Vagina (tissue), 2 donors: ENCODE measurements at places on chromosomes 6 and 20. TPM values are rescaled to one million over a fixed set of nuclear protein-coding genes. Genes with fewer than 3 reads are reported as not detected.

The RBM24 gene
- total RNA-seq: 2.7 TPM

The DNAH8 gene
- not detected for total RNA-seq

The NPEPL1 gene
- 25.5 TPM for total RNA-seq

The MYCT1 gene
- total RNA-seq: 8.3 TPM

The ARMC12 gene
- not detected for total RNA-seq

The APOBEC2 gene
- total RNA-seq: not detected

The EFHC1 gene
- total RNA-seq: 27.0 TPM

The SLC22A7 gene
- not detected for total RNA-seq

The TRAPPC3L gene
- total RNA-seq: not detected

- H3K4me3 ChIP-seq: no peak overlapping the region
- peaks cover 7% of the 10 kb centered on the region for H3K4me1 ChIP-seq
- no peaks in the 10 kb centered on the region for H3K36me3 ChIP-seq
- DNase-seq: no peak
- H3K27me3 ChIP-seq: no peaks in the 10 kb centered on the region
Measured at GRCh38 chr6:17417817-17418216, 24.4 kb downstream of the CAP2 start.

DNA sequence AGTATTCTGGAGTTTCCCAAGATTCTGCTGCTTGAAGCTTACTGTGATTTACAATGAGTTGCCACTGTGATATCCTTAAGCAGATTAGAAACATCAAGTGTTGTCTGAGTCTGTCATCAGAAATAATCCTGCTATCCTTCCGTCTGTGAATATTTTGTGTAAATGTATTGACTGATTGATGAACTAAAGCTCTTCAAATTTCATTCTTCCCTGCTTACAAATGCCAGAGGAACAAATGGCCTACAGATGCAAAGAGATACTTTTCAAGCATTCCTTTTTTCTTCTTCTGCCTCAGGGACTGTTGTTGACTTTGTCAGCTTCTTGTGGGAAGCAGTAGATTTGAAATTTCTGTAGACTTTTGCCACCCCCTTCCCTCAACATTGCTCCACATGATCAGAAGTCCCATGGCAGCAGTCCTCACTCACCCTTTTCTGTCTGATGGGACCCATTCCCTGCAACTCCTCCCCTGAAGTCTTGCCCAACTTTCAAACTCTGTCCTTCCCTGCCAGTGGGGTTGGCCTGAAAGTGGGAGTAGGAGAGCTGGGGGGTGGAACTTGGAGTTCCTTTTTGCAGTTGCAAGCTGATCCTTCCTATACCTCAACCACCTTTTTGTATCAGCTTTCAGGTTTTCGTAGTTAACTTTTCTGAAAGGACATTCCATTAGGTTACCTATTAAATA is 38.5 kb upstream of the MLIP start:
- DNase-seq: no peak
- H3K27me3 ChIP-seq: no peaks in the 10 kb centered on the region
- no peak overlapping the region for H3K4me3 ChIP-seq
- H3K4me1 ChIP-seq: no peaks in the 10 kb centered on the region
- H3K36me3 ChIP-seq: no peaks in the 10 kb centered on the region

- H3K27ac ChIP-seq: no peak overlapping the region
- DNase-seq: no peak
- no peaks in the 10 kb centered on the region for H3K4me1 ChIP-seq
- no peak overlapping the region for H3K4me3 ChIP-seq
Measured at GRCh38 chr20:46743088-46743487, 33.6 kb downstream of the SLC2A10 start.

GRCh38 chr6:113526995-113527394 is 330.1 kb upstream of the MARCKS start:
- H3K27me3 ChIP-seq: no peaks in the 10 kb centered on the region
- DNase-seq: no peak
- H3K27ac ChIP-seq: no peak overlapping the region
- H3K4me3 ChIP-seq: no peak overlapping the region
- no peaks in the 10 kb centered on the region for H3K36me3 ChIP-seq

GRCh38 chr6:38631186-38631783 is 8.4 kb downstream of the BTBD9 start:
- no peak for DNase-seq
- no peak overlapping the region for H3K4me3 ChIP-seq
- no peak overlapping the region for H3K27ac ChIP-seq
- no peaks in the 10 kb centered on the region for H3K36me3 ChIP-seq
- no peaks in the 10 kb centered on the region for H3K27me3 ChIP-seq

- H3K36me3 ChIP-seq: no peaks in the 10 kb centered on the region
- no peaks in the 10 kb centered on the region for H3K27me3 ChIP-seq
- no peak for DNase-seq
- no peak overlapping the region for H3K4me3 ChIP-seq
- no peaks in the 10 kb centered on the region for H3K4me1 ChIP-seq
- no peak overlapping the region for H3K27ac ChIP-seq
Measured at GRCh38 chr6:106849120-106849519, 125.4 kb downstream of the CD24 start.

DNA sequence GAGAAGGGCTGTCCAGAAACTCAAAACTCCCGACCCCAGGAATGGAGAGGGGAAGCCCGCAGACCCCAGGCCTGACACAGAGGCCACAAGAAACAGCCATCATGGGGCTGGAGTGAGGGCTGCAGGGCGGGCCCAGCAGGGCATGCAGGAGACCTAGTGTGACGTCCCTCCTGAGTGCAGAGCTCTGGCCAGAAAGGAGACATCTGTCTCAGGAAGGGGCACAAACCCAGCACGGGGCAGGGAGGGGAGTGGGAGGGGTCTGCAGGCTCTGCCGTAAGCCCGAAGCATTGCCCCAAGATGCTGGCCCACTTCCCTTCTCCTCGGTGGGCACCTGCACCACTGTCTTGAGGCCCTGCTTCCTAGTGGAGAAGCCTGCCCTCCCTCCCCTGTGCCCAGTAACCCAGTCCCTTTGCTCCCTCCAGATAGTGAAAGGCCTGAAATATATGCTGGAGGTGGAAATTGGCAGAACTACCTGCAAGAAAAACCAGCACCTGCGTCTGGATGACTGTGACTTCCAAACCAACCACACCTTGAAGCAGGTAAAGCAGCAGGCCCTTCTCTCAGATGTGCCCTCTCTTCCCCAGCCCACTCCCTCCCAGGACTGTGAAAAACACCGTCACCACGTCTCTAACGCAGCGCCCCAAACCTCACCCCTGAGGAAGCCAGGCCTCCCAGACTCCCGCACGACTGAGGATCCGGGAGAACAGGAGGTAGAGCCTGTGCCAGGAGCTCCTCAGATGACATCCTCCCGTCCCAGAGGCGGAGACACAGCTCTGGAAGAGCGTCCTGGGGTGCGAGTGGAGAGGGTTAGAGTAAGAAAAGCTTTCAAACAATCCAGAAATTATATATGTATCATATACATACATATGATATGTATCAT is 9.7 kb downstream of the CST7 start:
- no peaks in the 10 kb centered on the region for H3K4me1 ChIP-seq
- DNase-seq: peak; percentile 85
- no peak overlapping the region for H3K27ac ChIP-seq
- no peak overlapping the region for H3K4me3 ChIP-seq
- no peaks in the 10 kb centered on the region for H3K27me3 ChIP-seq
- no peaks in the 10 kb centered on the region for H3K36me3 ChIP-seq

DNA sequence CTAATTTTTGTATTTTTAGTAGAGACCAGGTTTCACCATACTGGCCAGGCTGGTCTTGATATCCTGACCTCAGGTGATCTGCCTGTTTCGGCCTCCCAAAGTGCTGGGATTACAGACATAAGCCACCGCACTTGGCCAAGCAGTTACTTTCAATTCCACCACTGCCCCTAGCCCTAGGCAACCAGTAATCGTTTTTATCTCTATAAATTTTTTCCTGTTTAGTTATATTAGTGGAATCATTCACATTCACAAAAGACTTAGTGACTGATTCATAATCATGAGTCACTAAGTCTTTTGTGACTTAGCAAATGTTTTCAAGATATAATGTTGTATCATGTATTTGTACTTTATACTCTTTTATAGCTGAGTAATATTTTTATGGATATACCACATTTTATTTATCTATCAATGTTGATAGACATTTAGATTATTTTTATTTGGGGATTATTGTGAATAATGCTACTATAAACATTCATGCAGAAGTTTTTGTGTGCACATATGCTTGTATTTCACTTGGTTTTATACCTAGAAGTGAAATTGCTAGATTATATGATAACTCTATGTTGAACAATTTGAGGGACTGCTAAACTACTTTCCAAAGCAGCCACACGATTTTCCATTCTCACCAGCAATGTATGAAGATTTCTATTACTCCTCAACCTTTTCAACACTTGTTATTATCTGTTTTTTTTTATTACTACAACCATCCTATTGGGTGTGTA is 421.4 kb upstream of the ID4 start:
- H3K27me3 ChIP-seq: no peaks in the 10 kb centered on the region
- no peaks in the 10 kb centered on the region for H3K4me1 ChIP-seq
- DNase-seq: no peak
- no peak overlapping the region for H3K27ac ChIP-seq

GRCh38 chr6:144372611-144373594 is 87.8 kb downstream of the UTRN start:
- no peak overlapping the region for H3K27ac ChIP-seq
- peaks cover 13% of the 10 kb centered on the region for H3K4me1 ChIP-seq
- H3K4me3 ChIP-seq: no peak overlapping the region
- no peak for DNase-seq

DNA sequence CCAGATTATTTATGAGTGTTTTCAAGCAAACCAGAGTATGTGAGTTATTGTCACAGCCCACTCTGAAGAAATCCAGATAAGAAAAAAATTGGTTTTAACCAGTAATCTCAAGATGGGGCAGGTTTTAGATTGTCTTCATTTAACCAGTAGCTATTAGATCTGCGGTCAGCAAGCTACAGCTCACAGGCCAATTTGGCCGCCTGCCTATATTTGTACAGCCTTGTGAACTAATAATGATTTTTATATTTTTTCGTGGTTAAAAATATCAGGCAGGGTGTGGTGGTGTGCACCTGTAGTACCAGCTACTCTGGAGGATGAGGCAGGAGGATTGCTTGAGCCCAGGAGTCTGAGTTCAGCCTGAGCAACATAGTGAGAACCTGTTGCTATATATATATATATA is 5.0 kb downstream of the FAM209B start:
- H3K27me3 ChIP-seq: no peaks in the 10 kb centered on the region
- no peaks in the 10 kb centered on the region for H3K36me3 ChIP-seq
- H3K27ac ChIP-seq: no peak overlapping the region

DNA sequence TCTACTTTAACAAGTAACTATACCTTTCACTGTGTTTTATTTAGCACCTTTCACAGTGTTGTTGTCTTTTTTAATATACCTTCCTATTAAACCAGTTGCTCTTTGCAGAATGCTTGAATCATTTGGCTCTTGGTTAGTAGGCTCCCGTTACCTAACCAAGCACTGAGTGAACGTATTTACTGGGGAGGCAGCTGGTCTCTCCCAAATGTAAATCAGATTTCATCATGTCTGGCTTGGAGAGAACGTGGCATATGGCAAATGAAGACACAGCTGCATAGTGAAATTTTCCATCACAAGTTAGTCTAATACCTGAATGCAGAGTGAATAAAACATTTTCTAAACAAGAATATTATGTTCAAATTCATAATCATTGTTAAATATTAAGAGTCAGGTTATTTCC is 12.4 kb downstream of the HTR1E start:
- no peaks in the 10 kb centered on the region for H3K36me3 ChIP-seq
- H3K27me3 ChIP-seq: no peaks in the 10 kb centered on the region
- no peak for DNase-seq
- no peak overlapping the region for H3K27ac ChIP-seq
- no peaks in the 10 kb centered on the region for H3K4me1 ChIP-seq
- no peak overlapping the region for H3K4me3 ChIP-seq

GRCh38 chr20:57438552-57438951 is 47.4 kb downstream of the RBM38 start:
- H3K4me1 ChIP-seq: peaks cover 27% of the 10 kb centered on the region
- no peak overlapping the region for H3K4me3 ChIP-seq
- H3K36me3 ChIP-seq: no peaks in the 10 kb centered on the region
- DNase-seq: no peak
- H3K27ac ChIP-seq: peak overlapping the region; percentile 81

- H3K36me3 ChIP-seq: peaks cover 17% of the 10 kb centered on the region
- H3K27ac ChIP-seq: no peak overlapping the region
- no peaks in the 10 kb centered on the region for H3K4me1 ChIP-seq
- H3K4me3 ChIP-seq: no peak overlapping the region
- H3K27me3 ChIP-seq: no peaks in the 10 kb centered on the region
Measured at GRCh38 chr6:100633096-100633777, 168.5 kb upstream of the SIM1 start.

DNA sequence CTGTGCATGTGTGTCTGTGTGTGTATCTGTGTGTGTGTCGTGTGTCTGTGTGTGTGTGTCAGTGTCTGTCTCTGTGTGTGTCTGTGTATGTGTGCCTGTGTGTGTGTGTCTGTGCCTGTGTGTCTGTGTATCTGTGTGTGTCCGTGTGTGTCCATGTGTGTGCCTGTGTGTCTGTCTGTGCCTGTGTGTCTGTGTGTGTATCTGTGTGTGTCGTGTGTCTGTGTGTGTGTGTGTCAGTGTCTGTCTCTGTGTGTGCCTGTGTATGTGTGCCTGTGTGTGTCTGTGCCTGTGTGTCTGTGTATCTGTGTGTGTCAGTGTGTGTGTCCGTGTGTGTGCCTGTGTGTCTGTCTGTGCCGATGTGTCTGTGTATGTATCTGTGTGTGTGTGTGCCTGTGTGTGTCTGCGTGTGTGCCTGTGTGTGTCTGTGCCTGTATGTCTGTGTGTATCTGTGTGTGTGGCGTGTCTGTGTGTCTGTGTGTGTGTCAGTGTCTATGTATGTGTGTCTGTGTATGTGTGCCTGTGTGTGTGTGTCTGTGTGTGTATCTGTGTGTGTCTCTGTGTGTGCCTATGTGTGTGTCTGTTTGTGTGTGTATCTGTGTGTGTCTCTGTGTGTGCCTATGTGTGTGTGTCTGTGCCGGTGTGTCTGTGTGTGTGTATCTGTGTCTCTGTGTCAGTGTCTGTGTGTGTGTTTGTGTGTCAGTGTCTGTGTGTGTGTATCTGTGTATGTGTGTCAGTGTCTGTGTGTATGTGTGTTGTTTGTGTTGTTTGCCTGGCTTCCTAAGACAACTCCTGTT is 11.6 kb downstream of the SNPH start:
- no peak overlapping the region for H3K4me3 ChIP-seq
- no peaks in the 10 kb centered on the region for H3K36me3 ChIP-seq
- H3K27me3 ChIP-seq: no peaks in the 10 kb centered on the region
- H3K27ac ChIP-seq: no peak overlapping the region

DNA sequence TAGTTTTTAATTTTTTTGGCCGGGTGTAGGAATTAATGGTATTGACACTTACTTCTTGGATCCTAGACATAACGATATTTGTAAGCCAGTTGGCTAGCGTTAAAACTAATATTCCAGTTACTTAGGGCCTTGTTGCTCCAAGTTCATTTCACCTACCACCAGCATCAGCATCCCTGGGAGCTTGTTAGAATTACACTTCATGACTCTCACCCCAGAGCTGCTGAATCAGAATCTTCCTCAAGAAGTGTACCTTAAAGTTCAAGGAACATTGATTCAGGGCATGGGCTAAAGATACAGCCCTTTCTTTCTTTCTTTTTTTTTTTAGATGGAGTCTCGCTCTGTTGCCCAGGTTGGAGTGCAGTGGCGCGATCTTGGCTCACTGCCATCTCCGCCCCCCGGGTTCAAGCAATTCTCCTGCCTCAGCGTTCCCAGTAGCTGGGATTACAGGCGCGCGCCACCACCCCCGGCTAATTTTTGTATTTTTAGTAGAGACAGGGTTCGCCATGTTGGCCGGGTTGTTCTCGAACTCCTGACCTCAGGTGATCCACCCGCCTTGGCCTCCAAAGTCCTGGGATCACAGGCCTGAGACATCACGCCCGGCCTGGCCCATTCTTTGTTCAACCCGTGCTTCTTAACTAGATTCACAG is 1.1 kb downstream of the SLX4IP start:
- H3K4me1 ChIP-seq: peaks cover 34% of the 10 kb centered on the region
- no peak for DNase-seq
- no peaks in the 10 kb centered on the region for H3K27me3 ChIP-seq
- no peak overlapping the region for H3K4me3 ChIP-seq
